Ascending aorta (tissue), 2 donors: ENCODE measurements at places on chromosomes 7 and 10. TPM values are rescaled to one million over a fixed set of nuclear protein-coding genes. Genes with fewer than 3 reads are reported as not detected.

The HHEX gene
- total RNA-seq: 18.5 TPM

The MNX1 gene
- not detected for total RNA-seq

The SPDYE2B gene
- total RNA-seq: not detected

The PAPSS2 gene
- total RNA-seq: 14.8 TPM

The SYT15B gene
- 68.3 TPM for total RNA-seq

The SFTPA1 gene
- not detected for total RNA-seq

The PIK3CG gene
- total RNA-seq: 2.0 TPM

The FAM237B gene
- not detected for total RNA-seq

The DRGX gene
- total RNA-seq: not detected

The AOC1 gene
- total RNA-seq: 0.75 TPM

The ODAD2 gene
- total RNA-seq: not detected
